ENCODE measurements at places on chromosomes 16 and 17.

GRCh38 chr16:50067290-50067853 lies 1.6 kb downstream of the HEATR3 start:
- DNase-seq = no peak

DNA sequence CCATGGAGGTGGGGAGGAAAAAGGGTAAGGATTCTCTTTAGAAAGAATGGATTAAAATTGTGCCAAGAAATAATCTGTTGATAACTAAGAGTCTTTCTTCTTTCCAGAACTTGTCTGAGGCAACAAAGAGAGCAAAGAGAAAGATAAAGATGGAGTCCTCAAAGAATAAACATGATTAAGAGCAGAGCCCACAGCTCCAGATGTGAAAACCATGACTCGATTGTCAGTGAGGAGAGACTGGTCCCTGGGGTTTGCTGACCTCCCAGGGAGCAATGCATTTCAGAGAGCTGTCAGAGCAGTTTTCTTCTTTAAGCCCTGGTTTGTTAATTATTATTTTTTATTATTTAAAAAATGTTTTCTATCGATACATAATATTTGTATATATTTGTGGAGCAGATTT lies 74.6 kb downstream of the TMEM100 start:
- DNase-seq = no peak

DNA sequence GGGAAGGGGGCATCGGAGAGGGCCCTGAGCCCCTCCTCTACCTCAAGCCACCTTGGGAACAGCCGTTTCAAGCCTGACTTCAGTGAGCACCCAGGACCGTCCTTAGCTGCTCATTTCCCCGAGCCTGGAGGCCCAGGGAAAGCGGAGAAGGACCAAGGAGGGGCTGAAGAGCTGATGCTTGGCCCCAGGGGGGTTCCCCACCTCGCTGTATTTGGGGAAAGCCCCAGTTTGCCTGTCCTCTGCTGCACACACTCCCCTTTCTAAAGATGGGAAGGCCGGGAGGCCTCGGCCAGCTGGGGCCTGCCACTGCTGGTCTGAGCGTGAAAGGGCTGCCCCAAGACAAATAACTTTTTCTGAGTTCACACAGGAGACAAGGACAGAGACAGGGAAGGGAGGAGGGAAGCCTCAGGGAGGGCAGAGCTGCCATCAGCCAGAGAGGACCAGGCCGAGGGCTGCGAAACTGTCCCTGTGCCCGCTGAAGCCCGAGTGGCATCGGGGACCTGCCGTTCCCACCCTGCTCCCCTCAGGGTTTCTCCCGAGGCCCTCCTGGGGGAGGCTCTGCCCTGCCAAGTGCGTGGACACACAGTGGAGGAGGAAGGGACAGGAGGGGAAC lies 11.6 kb downstream of the ZACN start:
- DNase-seq = no peak

- DNase-seq = no peak
Observed at GRCh38 chr16:64648282-64648681, 473.6 kb downstream of the CDH11 start.

Measured in vagina (tissue), 2 donors.